GM10248 (cell line): ENCODE measurements at places on chromosomes 7 and 10.

DNA sequence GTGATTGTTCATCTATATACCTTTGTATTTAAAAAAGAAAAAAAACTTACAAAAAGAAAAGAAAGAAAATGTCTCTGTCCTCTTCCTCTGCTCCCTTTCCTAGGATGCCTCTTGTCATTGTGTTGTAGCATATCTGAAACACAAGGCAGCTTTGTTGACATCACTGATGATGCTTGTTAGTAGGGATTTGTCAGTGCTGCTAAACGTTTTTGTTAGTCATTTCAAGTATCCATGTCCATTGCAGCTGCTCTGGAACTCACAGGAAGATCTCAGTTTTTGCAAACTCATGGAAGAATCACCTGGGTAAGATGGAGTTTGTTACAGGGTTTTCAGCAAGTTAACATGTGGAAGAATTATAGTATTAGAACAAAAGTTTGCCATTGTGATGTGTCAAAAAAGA is 123.6 kb downstream of the CCSER2 start:
- DNase-seq = no peak

- no peak for DNase-seq
Observed at GRCh38 chr10:85642421-85643170, 724.0 kb downstream of the GRID1 start.

DNA sequence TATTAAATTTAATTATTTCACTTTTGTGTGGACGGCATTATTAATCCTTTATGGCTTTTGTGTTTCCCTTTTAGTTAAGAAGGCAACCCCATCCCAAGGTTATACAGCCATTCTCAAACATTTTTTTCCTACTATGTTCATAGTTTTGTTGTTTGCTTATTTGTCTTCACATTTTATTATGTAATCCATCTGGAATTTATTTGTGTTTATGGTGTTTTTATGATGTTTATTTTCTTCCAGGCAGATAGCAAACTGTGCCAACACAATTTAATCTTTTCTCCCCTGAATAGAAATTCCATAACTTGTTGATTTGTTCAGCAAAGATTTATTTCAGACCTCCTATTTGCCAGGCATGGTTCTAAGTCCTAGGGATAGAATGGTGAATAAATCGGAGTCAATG is 42.9 kb downstream of the RAB18 start:
- no peak for DNase-seq

GRCh38 chr7:34486371-34486770 is 171.6 kb upstream of the NPSR1 start:
- DNase-seq = no peak

- no peak for DNase-seq
Observed at GRCh38 chr7:130352194-130353074, 7.8 kb downstream of the CPA5 start.

DNA sequence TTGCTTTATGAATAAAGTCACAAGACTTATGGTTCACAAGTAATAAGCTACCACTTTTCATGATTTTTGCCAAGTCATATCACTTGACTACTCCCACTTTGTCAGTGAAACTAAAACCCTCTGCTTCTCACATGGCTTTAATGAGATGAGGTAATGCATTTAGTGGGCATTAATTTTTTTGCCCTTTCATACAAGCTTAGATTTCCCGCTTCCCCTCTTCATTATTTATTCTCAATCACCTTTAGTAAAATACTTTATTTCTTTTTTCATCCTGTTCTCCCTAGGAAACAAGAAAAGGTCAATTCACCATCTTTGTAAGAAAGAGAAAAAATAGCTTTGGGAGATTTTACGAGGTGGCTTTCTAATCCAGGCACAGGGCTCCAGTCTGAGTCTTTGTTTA is 109.6 kb upstream of the STARD3NL start:
- no peak for DNase-seq

- no peak for DNase-seq
Observed at GRCh38 chr10:45457487-45457886, 83.5 kb downstream of the ALOX5 start.

- no peak for DNase-seq
Observed at GRCh38 chr10:122474131-122474818, 12.9 kb downstream of the HTRA1 start.

- no peak for DNase-seq
Observed at GRCh38 chr10:32139223-32140073, 83.2 kb upstream of the KIF5B start.
